Chondrocyte (in vitro differentiated cells): ENCODE measurements at places on chromosomes 12 and 14. TPM values are rescaled to one million over a fixed set of nuclear protein-coding genes. Genes with fewer than 3 reads are reported as not detected.
A peak's percentile ranks its signal among the peaks of the same experiment; 100 is the strongest.

Gene RDH12
- not detected in 3 replicates for total RNA-seq

Gene FAM186B
- total RNA-seq = 0.27 to 0.51 TPM (median 0.46 TPM) in 3 replicates

Gene CSRP2
- total RNA-seq = 204 to 240 TPM (median 215 TPM) in 3 replicates

Gene LRTM2
- not detected in 3 replicates for total RNA-seq

Gene UBR7
- total RNA-seq = 15.3 to 27.1 TPM (median 16.6 TPM) in 3 replicates

- no peak for DNase-seq
Observed at GRCh38 chr12:55736780-55737580, 5.9 kb upstream of the GDF11 start.

GRCh38 chr12:51197736-51198567 lies 19.9 kb downstream of the POU6F1 start:
- peak; percentile 75 for DNase-seq

DNA sequence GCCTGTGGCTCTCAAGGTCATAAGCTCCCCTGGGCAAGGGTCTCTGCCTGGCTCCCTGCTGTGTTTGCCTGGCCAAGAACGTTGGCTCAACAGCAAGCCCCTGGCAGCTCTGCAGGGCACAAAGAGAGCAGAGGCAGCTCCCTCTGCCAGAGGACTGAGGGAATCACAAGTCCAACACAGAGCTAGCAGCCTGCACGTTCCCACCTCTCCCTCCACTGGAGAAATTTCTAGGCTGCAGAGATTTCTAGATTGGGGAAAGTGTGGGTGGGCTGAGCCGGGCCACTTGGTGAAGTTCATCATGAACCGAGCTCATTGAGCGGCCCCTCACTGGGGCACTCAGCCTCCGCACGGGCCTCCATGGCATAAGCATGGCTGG lies 19.8 kb downstream of the ZFYVE21 start:
- no peak for DNase-seq

DNA sequence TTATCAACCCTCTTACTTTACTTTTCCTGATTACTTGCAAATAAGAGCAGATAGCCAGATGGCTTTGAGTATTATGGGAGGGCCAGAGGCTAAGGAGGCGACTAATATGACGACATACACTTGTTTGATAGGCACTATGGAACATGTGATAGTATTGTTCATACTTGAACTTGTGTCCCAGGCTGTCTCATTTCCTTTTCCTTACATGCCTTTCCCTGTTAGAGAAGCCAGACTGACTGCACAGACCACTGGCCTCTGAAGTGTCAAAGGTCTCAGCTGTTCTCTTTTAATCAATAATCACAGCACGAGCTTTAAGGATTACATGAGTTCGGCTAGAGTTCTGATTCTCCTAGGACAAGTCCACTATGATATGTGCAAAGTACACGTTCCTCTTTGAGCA lies 326.0 kb downstream of the PRKD1 start:
- no peak for DNase-seq

DNA sequence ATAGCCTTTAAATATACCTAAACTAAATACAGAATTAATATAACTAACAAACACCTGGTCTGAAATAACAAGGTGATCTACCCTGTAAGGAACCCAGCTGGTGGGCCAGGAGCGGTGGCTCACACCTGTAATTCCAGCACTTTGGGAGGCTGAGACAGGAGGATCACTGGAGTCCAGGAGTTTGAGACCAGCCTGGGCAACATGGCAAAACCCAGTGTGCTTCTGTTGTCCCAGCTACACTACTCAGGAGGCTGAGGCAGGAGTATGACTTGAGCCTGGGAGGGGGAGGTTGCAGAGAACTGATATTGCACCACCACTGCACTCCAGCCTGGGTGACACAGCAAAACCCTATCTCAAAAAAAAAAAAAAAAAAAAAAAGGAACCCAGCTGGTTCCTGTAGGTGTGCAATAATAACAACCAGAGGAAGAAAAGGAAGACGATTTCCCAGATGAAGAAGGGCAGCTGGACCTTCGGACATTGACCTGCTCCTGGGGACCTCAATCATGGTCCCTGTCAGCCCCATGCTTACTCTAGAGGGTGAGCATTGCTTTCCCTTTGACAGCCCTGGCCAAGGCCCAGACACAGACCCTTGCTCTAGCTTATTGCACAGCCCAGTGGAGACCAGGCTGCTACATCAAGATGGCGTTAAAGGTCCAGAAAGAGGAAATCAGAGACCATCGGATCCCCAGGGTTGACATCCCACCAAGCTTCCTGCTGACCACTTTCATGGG lies 5.4 kb downstream of the FOS start:
- no peak for DNase-seq

DNA sequence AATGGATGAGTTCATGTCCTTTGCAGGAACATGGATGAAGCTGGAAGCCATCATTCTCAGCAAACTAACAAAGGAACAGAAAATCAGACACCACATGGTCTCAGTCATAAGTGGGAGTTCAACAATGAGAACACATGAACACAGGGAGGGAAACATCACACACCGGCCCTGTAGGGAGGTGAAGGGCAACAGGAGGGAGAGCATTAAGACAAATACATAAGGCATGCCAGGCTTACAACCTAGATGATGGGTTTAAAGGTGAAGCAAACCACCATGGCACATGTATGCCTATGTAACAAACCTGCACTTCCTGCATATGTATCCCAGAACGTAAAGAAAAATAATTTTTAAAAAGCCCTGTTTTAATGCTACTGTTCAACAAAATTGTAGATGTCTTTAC lies 914.2 kb upstream of the ATXN7L3B start:
- DNase-seq = no peak

- DNase-seq = no peak
Observed at GRCh38 chr12:38282886-38283285, 33.7 kb upstream of the ALG10B start.

DNA sequence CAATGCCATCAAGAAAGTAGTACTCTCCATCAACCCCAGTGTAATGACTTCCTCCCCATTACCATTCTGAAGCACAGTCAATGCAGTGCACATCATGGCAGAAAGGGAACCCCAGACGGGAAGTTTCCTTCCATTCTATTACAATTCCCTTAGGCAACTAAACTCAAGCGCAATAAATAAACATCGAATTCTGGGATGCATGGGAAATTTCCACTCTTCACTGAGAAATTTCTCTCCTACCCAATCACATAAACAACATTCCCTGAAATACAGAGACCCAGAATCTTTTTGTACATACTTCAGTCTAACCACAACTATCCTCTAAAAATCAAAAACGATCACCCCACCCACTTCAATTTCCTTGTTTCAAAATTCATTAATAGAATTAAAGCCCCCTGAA lies 20.0 kb downstream of the SARNP start:
- DNase-seq = no peak

- no peak for DNase-seq
Observed at GRCh38 chr14:96119947-96120346, 80.8 kb downstream of the C14orf132 start.
